Caki2 (cell line): ENCODE measurements at places on chromosomes 11 and 22.

GRCh38 chr11:74611369-74611861, 19.0 kb downstream of the POLD3 start:
- DNase-seq, result peak; percentile 31

DNA sequence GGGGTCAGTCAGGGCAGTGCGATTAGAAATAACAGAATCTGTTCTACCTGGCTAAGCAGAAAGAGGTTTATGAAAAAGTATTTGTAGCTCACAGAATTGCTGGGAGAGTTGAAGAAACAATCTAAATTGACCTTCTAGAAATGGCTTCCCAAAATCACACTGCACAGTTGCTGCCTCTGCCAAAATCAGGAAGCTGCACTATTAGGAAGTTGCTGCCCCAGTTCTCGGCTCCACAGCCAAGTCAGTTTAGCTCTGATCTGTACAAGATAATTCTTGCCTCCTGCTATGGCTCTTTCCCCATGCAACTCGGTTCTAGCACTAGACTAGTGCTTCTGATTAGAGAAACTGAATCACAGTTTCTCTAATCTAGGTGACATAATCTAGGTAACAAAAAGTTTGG, 16.0 kb upstream of the CCDC90B start:
- no peak for DNase-seq

DNA sequence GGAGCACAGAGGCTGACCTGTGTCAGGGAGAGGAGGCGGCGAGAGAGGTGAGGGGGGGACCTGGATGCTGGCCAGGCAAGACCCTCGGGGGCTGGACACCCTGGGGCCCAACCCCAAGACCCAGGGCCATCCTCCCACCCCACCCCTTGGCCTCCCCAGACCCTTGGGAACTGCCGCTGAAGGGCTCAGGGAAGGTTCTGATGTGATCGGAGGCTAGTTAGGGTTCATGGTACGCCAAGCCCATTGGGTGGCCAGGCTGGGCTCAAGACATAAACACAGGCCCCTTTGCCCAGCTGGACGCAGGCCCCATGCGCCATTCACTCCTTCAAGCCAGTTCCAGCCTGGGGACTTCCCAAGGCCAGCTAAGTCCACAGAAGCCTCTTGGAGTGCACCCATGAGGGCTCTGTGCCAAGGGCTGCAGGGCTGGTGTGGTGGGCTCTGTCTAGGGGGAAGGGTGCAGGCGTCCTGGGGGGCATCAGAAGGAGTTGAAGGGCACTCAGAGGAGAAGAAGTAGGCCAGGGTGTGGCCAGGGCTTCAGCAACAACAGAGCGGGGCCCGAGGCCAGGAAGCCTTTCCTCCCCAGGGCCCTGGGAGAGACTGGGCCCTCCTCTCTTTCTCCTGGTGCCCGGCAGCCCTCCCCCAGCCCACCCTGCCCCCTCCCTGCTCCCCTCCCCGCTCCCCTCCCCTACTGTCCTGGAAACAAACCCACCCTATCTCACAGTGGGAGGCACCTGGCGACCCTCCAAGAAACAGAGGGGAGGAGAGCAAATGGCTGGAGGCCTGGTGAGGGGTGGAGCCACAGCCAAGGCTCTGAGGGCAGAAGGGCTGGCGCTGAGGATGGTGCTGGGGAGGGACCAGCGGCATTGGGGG, 12.9 kb downstream of the TSPAN32 start:
- DNase-seq, result peak; percentile 44

GRCh38 chr11:49208006-49208721, at the start of gene FOLH1:
TSS of gene FOLH1 (minus strand) at chr11:49208602. CDS start at chr11:49208409, 193 bp downstream.
- DNase-seq, result no peak

- DNase-seq, result no peak
Measured at GRCh38 chr11:63489879-63490278, 1.1 kb downstream of the PLAAT5 start.

DNA sequence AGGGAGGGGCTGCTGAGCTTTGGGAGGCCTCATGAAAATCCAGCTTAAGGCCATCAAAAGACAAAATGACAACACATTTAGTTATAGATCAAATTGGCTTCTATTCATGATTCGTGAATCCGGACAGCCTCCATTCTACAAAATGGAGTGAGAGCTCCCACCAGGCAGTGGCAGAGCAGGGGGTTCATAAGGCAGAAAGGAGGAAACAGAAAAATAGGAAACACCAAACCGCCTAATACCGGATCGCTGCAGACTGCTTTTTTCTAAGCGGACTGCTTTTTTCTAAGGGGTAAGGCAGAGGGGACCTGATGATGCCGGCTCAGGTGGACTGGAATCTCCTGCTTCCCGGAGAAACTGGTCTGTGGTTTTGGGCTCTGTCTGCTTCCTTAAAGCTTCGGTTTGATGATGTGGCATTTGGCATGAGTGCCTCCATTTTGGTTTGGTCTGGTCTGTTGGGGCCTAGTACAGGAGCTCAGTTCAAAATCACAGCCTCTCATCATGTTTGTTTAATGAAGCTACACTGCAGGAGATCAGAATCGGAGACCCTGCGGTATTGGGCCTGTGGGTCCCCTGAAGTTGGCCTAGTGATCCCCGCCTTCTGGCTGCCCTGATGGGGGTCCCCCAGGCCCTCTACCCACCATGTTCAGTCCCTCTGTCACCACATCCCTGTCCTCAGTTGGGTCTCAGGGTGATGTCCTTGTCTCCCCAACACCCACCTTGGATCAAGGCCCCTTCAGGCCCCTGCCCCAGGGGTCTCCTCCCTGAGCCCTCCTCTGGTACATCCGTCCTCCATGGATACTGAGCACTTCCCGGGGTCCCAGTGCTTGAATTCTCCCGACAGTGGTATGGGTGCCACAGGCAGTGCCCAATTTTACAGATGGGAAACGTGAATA, 1.2 kb downstream of the ALDH3B1 start:
- DNase-seq, result no peak
